ENCODE measurements at places on chromosomes 1 and 21. TPM values are rescaled to one million over a fixed set of nuclear protein-coding genes. Genes with fewer than 3 reads are reported as not detected.

PTPN7 gene
- 7.0 TPM for total RNA-seq

RAB25 gene
- 123 TPM for total RNA-seq

UTS2 gene
- total RNA-seq, result not detected

FCRL6 gene
- 2.9 TPM for total RNA-seq

LYPLA2 gene
- 61.9 TPM for total RNA-seq

STMN1 gene
- 39.0 TPM for total RNA-seq

SAMD11 gene
- total RNA-seq, result 1.0 TPM

ATP5PO gene
- total RNA-seq, result 51.0 TPM

ERICH3 gene
- 37.5 TPM for total RNA-seq

DNA sequence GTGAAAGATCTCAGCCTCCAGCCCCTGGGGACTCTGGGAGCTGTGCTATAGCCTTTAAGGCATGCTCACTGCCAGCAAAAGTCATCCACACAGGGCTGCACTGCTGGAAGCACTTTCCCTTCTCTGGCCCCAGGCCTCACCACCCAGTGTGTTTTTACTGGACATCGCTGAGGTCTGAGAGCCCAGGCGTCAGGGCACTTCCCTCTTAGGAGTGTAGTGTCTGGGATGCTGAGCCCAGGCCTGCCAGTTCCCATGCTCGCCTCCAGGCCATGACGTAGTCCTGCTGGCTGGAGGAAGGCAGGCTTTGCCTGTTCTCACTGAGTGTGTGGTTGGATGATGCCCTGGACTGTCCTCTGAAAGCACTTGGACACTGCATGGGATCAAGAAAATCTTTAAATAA is 101.2 kb downstream of the GDAP2 start:
- no peaks in the 10 kb centered on the region for H3K36me3 ChIP-seq
- H3K27me3 ChIP-seq, result no peaks in the 10 kb centered on the region
- H3K4me3 ChIP-seq, result no peak overlapping the region
- peak; percentile 36 for DNase-seq
- H3K27ac ChIP-seq, result no peak overlapping the region
- H3K4me1 ChIP-seq, result no peaks in the 10 kb centered on the region

DNA sequence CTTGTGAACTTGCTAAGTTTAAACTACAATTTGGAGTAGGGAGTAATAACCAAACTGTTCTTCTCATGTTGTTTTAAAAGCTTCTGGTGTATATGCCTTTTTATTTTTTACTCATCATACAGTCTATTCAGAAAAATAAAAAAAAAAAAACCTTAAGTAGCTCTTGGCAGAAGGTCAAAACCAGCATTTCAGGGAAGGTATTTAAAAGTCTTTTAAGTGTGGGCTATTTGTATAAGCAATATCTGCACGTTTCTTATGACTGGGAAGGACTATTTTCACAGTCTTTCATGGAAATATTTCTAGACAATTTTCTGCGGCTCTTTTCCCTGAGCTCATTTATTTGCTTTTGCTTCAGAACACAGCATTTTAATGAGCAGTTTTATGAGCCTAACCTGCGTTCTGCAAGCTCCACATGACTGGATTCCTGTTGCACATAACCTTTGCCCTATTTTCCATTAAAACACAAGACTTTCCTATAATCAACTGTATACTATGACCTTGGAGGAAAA is 60.9 kb upstream of the C1orf105 start:
- H3K4me3 ChIP-seq, result no peak overlapping the region
- H3K4me1 ChIP-seq, result peaks cover 26% of the 10 kb centered on the region
- DNase-seq, result no peak
- H3K27me3 ChIP-seq, result no peaks in the 10 kb centered on the region
- peak overlapping the region; percentile 81 for H3K27ac ChIP-seq

- peak overlapping the region; percentile 68 for H3K27ac ChIP-seq
- peaks cover 31% of the 10 kb centered on the region for H3K4me1 ChIP-seq
- no peak for DNase-seq
- no peaks in the 10 kb centered on the region for H3K27me3 ChIP-seq
These were observed 137.9 kb downstream of the SLC45A1 start for GRCh38 chr1:8455700-8456307.

DNA sequence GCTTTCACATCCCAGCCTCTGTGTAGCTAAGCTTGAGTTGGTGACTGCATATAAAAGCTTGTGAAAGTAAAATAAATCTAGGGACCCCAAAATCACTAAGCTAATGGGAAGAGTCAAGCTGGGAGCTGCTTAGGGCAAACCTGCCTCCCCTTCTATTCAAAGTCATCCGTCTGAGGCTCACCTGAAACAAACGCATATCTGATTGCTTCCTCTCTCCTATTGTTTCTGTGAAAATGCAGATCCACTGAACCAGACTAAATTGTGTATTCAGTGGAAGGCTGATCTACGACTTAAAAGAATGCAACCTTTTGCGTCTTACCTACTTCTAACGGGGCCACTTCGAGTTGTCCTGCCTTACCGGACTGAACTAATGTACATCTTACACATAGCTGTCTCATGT is 70.3 kb downstream of the LTN1 start:
- H3K4me1 ChIP-seq, result no peaks in the 10 kb centered on the region
- H3K4me3 ChIP-seq, result no peak overlapping the region
- H3K27me3 ChIP-seq, result no peaks in the 10 kb centered on the region
- DNase-seq, result no peak

DNA sequence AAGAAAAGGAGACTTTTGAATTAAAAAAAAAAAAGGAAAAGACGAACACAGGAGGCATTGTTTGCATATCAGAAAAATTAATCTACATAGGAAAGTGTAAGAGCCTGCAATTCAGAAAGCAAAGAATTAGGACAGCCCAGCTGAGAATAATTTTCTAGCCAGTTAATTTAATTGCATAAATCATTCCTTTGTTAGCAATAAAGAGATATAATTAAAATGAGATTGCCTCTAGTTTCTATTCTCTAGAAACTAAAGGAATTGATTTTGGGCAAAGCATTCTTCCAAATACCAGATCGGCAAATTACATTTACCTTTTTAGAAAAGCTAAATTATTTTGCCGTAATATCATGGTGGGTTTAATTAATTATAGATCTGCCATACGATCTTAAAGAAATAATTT is 46.0 kb downstream of the NUF2 start:
- H3K4me1 ChIP-seq, result no peaks in the 10 kb centered on the region
- no peak overlapping the region for H3K27ac ChIP-seq
- no peak for DNase-seq
- H3K36me3 ChIP-seq, result no peaks in the 10 kb centered on the region
- no peaks in the 10 kb centered on the region for H3K27me3 ChIP-seq
